Anterior cingulate cortex (tissue), 58 donors: ENCODE measurements at places on chromosomes 2 and 18.

DNA sequence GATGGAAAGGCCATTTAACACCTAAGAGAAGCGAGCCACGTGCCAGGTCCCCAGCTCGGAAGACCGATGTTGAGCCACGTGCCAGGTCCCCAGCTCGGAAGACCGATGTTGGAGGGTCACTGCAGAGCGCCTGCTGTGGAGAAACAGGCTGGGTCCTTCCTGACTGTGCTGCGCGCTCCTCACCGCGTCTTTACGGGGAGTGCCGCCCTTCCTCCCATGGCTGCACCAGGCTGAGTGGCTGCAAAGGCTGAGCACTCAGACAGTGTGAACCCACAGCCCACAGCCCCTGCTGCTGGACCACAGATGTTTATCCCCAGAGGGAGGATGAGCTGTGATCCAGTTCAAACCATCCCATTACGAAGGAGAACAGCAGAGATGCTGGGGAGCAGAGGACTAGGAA, 55.7 kb downstream of the RTP5 start:
- DNase-seq: no peak

- DNase-seq: no peak
These were observed 93.2 kb downstream of the MIB1 start for GRCh38 chr18:21833604-21834298.

- DNase-seq: no peak
These were observed 96.8 kb downstream of the GLI2 start for GRCh38 chr2:120832296-120833070.

DNA sequence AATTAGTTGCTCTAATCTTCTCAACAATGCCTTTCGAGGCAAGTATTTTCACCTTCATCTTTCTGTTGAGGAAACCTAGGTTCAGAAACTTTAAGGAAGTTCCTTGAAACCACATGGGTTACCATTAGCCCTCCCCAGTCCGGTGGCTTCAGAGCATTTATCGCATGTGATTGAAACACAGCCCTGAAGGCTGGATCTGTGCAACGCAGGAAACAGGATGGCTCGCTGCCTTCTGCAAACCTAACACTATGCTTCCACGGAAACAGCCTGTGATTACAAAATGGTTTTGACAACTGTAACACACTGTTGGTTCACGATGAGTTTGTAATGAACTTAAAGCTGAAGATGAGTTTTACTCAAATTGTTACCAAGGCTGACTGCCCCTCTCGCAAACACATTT, 68.5 kb downstream of the EPB41L3 start:
- no peak for DNase-seq

- DNase-seq: no peak
These were observed 75.5 kb downstream of the DDX1 start for GRCh38 chr2:15666861-15667808.
